ENCODE measurements at places on chromosomes 6 and 20.

DNA sequence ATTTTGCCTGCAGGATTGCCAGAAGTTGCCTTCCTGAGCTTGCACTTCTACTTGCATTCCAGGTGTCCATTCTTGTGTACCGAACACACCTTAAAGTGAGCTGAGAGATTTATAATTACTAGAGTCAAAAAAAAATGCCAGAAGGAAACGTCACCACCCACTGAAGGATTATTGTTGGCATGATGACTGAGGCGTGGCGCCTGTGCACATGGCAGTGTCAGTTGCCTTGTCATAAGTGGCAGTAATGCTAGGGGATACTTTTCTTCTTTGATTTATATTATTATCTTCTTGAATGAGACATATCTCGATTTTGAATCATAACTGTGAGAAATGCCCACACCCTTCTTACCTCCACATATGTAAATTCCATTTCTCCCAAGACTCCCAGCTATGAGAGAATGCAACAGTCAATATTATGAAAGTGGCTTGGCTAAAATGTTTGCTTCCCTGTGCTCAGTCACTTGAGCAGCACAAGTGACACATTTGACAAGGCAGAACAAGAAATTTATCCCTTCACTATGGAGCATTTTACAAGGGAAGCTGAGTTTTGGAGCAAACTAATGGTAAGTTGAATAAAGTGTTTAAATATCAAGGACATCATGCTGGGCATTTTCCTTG lies 149.5 kb upstream of the SASH1 start:
- DNase-seq = no peak

GRCh38 chr6:137304020-137304780 lies 85.0 kb upstream of the IFNGR1 start:
- no peak for DNase-seq

GRCh38 chr20:44406572-44407137 lies 51.2 kb downstream of the HNF4A start:
- no peak for DNase-seq

GRCh38 chr20:58646703-58647102 lies 4.4 kb upstream of the STX16 start:
- peak; percentile 31 for DNase-seq

- no peak for DNase-seq
Observed at GRCh38 chr20:46088409-46089166, 1.2 kb downstream of the NCOA5 start.

DNA sequence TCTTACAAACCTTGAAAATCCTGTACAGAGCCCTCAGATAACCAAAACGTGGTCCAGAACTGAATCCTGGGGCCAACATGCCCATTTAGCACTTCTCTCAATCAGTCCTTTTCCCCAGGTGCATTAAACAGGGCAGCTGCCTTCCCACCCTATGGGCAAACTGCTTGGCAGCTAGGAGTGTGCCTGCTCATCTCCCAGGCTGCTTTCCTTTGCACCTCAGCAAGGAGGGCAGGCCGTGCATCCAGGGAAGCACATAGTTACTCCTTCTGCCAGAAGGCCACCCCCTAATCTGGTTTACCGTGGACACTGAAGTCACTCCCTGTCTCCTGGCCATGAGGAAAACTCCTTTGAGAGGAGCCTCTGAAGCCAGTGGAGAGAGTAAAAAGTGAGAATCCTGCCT lies 10.0 kb downstream of the PKIG start:
- no peak for DNase-seq

- no peak for DNase-seq
Observed at GRCh38 chr6:168964138-168964835, 289.4 kb downstream of the THBS2 start.

- DNase-seq = no peak
Observed at GRCh38 chr6:165983112-165984072, 184.3 kb downstream of the TBXT start.

Data from type B pancreatic cell (in vitro differentiated cells).